ENCODE measurements at places on chromosomes 1 and 21. TPM values are rescaled to one million over a fixed set of nuclear protein-coding genes. Genes with fewer than 3 reads are reported as not detected.
A peak's percentile ranks its signal among the peaks of the same experiment; 100 is the strongest.

GRCh38 chr1:204989266-204990058 lies 53.5 kb upstream of the CNTN2 start:
- H3K36me3 ChIP-seq: no peaks in the 10 kb centered on the region
- DNase-seq: peak; percentile 73
- peaks cover 12% of the 10 kb centered on the region for H3K4me1 ChIP-seq

GRCh38 chr1:10787286-10787685 lies 9.2 kb downstream of the CASZ1 start:
- H3K27me3 ChIP-seq: peaks cover 9% of the 10 kb centered on the region
- DNase-seq: no peak
- H3K27ac ChIP-seq: no peak overlapping the region

GRCh38 chr1:70397013-70397412 lies 14.1 kb upstream of the CTH start:
- H3K27me3 ChIP-seq: peaks cover 6% of the 10 kb centered on the region
- H3K4me1 ChIP-seq: no peaks in the 10 kb centered on the region
- no peaks in the 10 kb centered on the region for H3K36me3 ChIP-seq
- no peak overlapping the region for H3K27ac ChIP-seq
- H3K4me3 ChIP-seq: no peak overlapping the region

DNA sequence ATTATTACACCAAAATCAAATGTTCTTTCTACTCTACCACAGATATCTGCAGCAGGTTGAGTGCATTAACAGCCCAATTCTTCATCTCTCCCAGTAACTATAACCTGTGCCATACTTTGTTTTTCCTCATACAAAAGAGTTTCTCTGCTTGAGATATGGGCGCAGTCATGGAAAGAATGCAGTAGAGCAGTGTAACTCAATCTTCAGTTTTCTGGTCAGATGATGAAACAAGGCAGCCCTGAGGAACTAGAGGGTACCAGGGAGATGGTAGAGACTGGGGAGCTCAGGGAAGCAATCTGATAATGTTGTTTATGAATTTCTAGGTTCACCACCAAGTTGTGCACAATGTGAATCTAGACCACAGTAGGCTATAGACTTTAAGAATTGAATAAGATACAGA lies 39.6 kb downstream of the ASPM start:
- H3K36me3 ChIP-seq: peaks cover 69% of the 10 kb centered on the region

GRCh38 chr21:37805266-37805665 lies 111.0 kb downstream of the KCNJ6 start:
- H3K4me1 ChIP-seq: no peaks in the 10 kb centered on the region
- H3K36me3 ChIP-seq: no peaks in the 10 kb centered on the region
- H3K4me3 ChIP-seq: no peak overlapping the region
- peaks cover 8% of the 10 kb centered on the region for H3K27me3 ChIP-seq
- no peak for DNase-seq

- H3K27ac ChIP-seq: no peak overlapping the region
- no peaks in the 10 kb centered on the region for H3K36me3 ChIP-seq
- H3K4me3 ChIP-seq: no peak overlapping the region
- H3K4me1 ChIP-seq: no peaks in the 10 kb centered on the region
- H3K27me3 ChIP-seq: peaks cover 9% of the 10 kb centered on the region
- no peak for DNase-seq
These were observed 42.0 kb downstream of the PROX1 start for GRCh38 chr1:214029796-214030195.

DNA sequence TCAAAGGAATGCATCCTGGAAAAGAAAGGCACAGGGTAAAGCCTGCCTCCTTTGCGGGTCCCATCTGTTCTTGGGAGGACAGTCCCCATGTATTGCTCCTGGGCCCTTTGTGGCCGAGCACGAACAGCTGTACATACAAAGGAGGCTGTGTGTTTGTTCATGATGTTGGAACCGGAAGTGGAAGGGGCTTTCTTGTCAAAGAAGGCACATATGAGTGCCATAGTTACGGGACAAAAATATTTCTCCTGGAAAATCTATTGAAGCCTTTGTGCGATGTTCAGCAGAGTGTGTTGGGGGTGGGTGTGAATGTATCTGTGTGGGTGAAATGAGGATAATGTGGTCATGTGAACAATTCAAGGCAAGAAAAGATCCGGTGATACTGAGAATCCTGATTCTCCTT lies 297.6 kb downstream of the DISC1 start:
- peaks cover 14% of the 10 kb centered on the region for H3K4me1 ChIP-seq
- no peak overlapping the region for H3K4me3 ChIP-seq
- H3K27ac ChIP-seq: no peak overlapping the region
- H3K27me3 ChIP-seq: no peaks in the 10 kb centered on the region
- DNase-seq: no peak
- peaks cover 3% of the 10 kb centered on the region for H3K36me3 ChIP-seq

- peak; percentile 65 for DNase-seq
- H3K27ac ChIP-seq: no peak overlapping the region
- no peaks in the 10 kb centered on the region for H3K27me3 ChIP-seq
These were observed 39.6 kb upstream of the LDLRAP1 start for GRCh38 chr1:25503551-25504426.

GRCh38 chr1:204151552-204152309 lies at the start of gene ETNK2:
Gene ETNK2 (minus strand): TSS chr1:204152044. CDS start chr1:204151852, 192 bp downstream.
- DNase-seq: peak; percentile 65
- H3K36me3 ChIP-seq: no peaks in the 10 kb centered on the region
- peak within 1 kb of the TSS; percentile 65 for H3K4me3 ChIP-seq
- H3K27ac ChIP-seq: no peak within 1 kb of the TSS

DNA sequence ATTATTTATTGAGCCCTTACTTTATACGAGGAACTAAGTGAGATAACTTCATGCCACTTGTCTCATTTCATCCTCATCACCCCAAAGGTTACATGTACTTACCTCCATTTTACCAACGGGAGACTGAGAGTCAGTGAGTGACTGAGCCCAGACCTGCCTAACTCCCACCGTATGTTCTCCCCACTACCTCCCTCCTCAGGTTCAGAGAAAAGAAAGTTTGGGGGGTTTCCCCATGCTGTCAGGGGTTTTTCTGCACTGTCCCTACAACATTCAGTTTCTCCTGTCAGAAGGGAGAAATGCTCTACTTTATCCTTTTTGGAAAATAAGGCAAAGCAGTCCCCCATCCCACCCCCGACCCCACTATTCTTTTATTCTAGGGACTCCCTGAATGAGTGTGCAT lies 32.9 kb downstream of the FAM78B start:
- H3K36me3 ChIP-seq: no peaks in the 10 kb centered on the region
- H3K27ac ChIP-seq: no peak overlapping the region
- peaks cover 3% of the 10 kb centered on the region for H3K27me3 ChIP-seq
- no peak for DNase-seq
- no peak overlapping the region for H3K4me3 ChIP-seq

S100A8 gene
- 0.94 TPM for total RNA-seq

PRCC gene
- total RNA-seq: 76.0 TPM
